ENCODE measurements at places on chromosomes 11 and 22. TPM values are rescaled to one million over a fixed set of nuclear protein-coding genes. Genes with fewer than 3 reads are reported as not detected.

Gene MS4A18
- total RNA-seq = not detected

- DNase-seq = no peak
- no peaks in the 10 kb centered on the region for H3K36me3 ChIP-seq
- no peak overlapping the region for H3K4me3 ChIP-seq
- H3K27ac ChIP-seq = no peak overlapping the region
- H3K4me1 ChIP-seq = no peaks in the 10 kb centered on the region
These were observed 9.9 kb upstream of the OR56B1 start for GRCh38 chr11:5726351-5726750.

DNA sequence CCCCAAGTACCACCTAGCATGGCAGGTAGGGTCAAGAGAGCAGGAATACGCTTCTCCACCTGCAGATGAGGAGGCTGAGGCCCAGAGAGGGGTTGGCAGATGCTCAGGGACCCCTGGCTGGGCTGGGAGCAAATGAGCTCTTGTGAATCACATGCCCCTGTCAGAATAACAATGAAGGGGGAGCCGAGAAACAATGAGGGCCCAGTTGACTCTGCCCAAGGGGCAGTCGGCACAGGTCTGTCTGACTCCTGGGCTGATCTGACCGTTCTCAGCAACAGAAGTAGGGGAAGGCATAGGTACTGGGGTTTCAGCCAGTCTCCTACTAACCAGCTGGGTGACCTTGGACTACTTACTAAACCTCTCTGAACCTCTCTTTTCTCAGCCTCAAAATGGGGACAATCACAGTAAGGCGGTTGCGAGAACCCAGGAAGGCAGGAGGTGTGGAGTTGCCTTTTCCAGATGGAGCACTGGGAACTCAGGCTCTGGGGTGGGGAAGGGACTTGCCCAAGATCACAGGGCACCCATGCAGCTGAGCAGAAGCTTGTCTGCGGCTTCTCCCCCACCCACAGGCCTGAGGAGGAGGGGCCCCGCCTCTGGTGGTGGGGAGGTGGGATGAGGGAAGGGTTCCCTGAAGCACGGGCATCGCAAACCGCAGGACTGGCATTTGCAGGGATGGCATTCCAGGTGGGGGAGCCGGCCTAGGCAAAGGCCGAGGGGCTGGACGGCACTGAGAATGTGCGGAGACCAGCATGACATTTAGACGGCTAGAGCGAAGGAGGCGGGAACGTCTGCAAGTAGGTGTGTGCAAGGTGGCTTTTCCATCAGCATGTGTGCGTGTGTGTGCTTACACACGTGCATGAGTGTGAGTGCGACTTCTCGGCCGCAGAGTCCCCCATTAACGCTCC is 163.0 kb downstream of the MN1 start:
- no peak for DNase-seq
- peaks cover 2% of the 10 kb centered on the region for H3K4me1 ChIP-seq
- H3K27me3 ChIP-seq = peaks cover 9% of the 10 kb centered on the region
- no peak overlapping the region for H3K27ac ChIP-seq
- H3K36me3 ChIP-seq = no peaks in the 10 kb centered on the region

GRCh38 chr22:40256516-40256915 is 78.8 kb downstream of the TNRC6B start:
- no peaks in the 10 kb centered on the region for H3K27me3 ChIP-seq
- no peak overlapping the region for H3K27ac ChIP-seq
- no peaks in the 10 kb centered on the region for H3K36me3 ChIP-seq
- no peak for DNase-seq
- H3K4me1 ChIP-seq = peaks cover 11% of the 10 kb centered on the region
- H3K4me3 ChIP-seq = no peak overlapping the region

- peak; percentile 42 for DNase-seq
- peaks cover 34% of the 10 kb centered on the region for H3K4me1 ChIP-seq
These were observed 26.7 kb downstream of the FLI1 start for GRCh38 chr11:128720522-128720985.

- H3K4me3 ChIP-seq = no peak overlapping the region
- H3K27me3 ChIP-seq = no peaks in the 10 kb centered on the region
- DNase-seq = no peak
- H3K27ac ChIP-seq = no peak overlapping the region
- H3K36me3 ChIP-seq = no peaks in the 10 kb centered on the region
- peaks cover 16% of the 10 kb centered on the region for H3K4me1 ChIP-seq
These were observed 23.6 kb downstream of the GDPD5 start for GRCh38 chr11:75502138-75502537.

DNA sequence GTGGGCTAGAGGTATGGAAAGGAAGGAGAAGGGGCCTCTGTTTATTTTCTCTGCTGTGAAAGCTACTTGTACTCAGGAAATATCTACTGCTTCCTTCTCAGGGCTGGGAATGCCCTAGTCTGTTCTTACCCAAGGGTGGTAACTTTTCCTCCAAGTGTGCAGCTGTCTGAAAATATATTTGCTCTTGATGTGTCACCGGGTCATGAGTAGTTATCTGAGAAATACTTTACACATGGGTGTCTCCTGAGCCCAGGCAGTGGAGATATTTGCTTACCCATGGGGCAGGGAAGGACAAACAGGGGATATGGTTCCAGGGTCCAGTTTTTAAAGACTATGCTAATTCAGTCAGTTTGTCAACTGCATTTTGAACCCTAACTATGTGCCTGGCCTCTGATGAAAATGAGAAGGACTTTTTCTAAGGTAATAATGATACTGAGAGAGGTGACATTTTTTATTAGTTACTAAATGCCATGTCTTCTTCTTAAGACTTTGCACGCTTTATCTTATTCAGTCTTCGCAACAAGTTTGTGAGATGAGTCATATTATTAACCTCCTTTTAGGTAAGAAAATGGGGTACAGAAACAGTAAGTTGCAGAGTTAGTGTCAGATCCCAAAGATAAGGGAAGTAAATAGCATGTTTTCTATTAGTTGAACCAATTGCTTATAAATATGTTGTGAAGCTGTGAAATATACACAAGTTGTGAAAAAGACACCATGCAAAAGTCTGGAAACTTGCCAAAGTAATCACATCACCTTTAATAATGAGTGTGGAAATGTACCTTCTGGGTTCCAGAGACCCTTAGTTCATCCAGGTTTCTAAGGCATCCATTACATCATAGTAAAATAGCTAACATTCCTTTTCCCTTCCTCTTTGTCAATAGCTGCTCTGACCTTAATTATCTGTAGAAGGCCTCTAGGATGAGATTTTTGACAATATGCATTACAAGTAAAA is 22.9 kb downstream of the SYTL2 start:
- H3K4me3 ChIP-seq = no peak overlapping the region
- DNase-seq = no peak
- H3K27me3 ChIP-seq = no peaks in the 10 kb centered on the region
- H3K4me1 ChIP-seq = no peaks in the 10 kb centered on the region
